Hypothalamus (tissue), 51 donors: ENCODE measurements at places on chromosomes 5 and 9.
A peak's percentile ranks its signal among the peaks of the same experiment; 100 is the strongest.

DNA sequence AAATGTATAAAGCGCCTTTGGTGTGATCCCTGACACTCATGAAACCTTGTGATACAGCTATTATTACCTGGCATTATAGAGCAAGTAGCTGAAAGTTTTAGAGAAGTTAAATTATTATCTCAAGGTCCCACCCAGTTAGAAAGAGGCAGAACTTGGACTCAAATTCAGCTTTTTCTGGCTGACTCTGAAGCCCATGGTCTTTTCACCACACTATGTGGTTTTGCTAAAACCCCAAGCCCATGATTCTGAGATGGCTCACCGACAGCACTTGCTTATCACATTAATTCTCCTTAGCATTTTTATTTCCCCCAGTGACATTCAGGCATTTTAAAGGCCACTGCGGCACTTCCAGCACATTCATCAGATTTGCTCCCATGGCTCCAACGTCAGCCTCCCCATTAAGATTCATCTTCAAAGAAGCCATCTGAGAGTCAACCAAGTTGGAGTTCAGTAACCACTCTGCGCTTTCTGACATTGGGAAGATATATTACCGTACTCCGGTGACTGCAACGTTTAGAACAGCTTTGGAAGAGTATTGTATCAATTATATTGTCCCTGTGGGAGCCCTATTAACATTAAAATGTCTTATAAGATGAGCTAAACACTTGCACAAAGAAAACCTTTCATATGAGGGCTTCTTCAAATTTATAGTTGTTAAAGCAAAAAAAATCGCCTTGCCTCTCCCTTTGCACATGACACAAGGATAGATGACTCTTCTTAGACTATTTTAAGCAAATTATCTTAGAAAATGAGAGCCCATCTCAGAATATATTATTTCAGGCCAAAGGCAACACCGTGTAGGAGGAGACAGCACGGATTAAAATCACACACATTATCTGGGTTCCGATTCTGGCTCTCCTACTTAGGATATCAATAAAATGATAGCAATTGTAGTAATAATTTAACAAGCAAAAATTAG, 638.1 kb downstream of the ACTL7B start:
- no peak for DNase-seq

- no peak for DNase-seq
Measured at GRCh38 chr5:61806491-61807020, 474.5 kb downstream of the ZSWIM6 start.

DNA sequence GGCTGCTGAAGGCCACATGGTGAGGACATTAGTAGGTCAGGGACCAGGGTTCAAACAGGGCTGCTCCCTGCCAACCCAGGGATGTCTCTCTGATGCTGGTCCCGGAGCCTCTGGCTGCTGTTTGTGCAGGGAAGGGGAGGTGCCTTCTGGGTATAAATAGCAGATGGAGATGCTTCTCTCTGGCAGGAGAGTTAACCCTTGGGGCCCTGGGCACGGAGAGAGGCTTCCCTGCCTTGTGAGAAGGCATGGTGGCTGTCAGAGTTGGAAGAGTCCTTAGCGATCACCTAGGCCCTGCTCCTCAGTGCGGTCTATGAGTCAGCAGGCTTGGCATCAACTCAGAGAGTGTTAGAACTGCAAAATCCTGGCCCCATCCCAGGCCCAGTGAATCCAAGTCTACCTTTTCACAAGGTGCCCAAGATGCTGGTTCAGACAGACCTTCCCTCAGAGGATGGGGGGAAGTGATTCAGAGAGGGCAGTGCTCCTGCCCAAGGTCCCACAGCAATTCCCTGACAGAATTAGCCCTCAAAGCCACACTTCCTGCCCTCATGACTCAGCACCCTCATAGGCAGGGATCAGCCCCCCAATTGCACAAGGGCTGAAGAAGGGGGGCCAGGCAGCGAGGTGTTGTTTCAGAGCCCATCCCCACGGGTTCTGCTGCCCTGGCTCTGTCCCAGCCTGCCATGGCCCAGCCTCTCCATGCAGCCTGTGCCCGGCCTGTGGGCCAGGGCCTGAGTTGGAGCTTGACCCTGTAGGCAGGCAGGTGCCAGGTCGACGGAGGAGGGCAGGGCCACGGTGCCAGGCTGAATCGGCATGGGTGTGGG, 25.6 kb downstream of the CAMK2A start:
- DNase-seq: peak; percentile 51

- DNase-seq: no peak
Measured at GRCh38 chr5:26482076-26482809, 556.1 kb downstream of the CDH9 start.

DNA sequence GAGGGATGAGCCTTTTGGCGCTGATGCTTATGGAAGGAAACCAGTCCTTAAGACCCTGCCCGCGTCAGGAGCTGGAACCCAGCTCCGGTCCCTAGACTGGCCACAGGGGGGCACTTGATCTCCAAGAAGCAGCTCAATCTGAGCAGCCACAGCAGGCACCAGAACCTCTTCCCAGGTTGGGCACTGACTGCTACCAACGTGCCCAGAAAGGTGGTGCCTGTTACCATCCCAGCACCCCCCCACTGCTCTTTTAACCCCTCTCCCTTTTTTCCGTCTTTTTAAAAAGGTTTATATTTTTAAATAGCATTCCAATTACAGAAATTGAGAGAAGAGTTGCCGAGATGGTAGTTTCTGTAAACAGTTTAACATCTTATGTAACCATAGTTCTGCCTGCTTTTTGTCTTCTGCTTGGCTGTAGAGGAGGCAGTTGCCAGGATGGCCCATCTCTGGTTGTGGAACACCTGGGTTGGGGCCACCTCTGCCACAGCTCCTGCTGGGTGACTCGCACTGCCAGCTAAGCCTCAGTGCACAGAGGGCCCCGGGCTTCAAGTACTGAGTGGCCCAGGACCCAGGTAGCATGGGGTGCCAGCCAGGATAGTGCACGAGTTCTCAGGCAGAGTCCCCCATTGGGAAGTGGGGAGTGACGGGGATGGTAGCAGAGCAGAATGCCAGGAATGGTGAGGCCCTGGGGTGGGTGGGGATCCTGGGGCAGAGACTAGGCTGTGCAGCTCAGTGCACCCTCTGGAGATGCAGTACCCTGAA, 62.8 kb downstream of the PFDN1 start:
- peak; percentile 32 for DNase-seq

DNA sequence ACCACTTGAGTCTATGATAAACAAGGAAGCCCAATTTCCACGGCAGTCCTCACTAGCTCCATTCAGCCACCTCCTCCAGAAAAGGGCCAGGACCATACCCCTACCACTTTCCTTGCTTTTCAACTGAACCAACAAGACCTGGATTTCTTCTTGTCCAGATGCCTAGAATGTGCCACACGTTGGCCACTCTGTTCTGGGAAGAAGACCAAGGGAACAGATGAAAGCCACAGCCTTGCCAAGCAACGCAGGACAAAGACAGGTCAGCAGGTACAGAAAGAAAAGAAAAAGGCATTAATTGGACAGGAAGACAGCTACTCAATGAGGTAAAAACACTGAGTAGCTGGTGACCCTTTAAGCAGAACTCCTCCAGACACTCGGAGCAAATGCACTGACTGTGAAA, 2.2 kb downstream of the CCNJL start:
- no peak for DNase-seq

GRCh38 chr5:58459146-58460001, 512 bp downstream of the PLK2 start:
- peak; percentile 33 for DNase-seq
